ENCODE measurements at places on chromosomes 11 and 22.

DNA sequence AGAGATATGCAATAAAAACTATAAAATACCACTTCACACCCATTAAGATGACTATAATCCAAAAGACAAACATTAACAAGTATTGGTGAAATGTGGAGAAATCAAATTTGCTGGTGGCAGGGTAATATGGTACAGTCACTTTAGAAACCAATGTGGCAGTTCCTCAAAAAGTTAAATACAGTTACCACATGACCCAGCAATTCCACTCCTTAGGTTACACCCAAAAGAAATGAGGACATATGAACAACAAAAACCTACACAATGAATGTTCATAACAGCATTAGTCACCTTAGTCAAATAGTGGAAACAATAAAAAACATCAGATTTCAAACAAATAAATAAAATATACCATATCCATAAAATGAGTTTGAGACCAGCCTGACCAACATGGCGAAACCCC, 52.6 kb downstream of the RDX start:
- no peak for DNase-seq

DNA sequence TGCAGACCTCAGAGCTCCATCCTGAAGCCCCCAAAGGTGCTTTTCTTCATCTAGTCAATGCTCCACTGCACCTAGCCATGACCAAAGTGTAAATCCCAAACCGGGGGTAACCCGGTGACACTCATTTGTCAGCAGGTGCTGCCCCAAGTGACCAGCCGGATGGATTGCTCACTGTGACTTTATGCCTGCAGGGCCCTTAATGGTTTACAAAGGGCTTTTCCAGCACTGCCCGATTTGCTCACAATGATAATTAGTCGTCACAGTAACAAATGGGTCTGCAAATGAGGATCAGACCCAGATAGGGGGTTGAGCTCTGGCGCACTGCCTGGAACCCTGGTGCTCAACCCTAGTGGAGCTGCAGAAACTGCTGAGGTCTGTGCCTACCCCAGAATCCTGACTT, 45.7 kb upstream of the CD5 start:
- DNase-seq: no peak

DNA sequence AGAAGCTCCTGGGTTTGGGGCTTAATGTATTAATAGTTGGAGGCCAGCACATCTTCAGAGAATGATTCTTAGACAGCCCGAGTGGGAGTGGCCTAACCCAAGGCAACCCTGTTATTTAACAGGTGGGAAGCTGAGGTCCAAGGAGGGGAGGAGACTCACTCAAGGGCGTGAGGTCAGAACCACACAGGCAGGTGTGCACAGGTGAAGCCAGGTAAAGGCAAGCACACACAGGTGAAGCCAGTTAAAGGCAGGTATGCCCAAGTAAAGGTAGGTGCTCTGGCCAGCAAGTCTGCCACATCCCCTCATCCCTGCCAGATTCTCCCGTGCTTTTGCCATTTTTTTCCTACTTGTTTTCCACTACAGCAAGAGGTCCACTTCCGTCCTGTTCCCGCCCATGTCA, 2.9 kb upstream of the SHANK2 start:
- no peak for DNase-seq

DNA sequence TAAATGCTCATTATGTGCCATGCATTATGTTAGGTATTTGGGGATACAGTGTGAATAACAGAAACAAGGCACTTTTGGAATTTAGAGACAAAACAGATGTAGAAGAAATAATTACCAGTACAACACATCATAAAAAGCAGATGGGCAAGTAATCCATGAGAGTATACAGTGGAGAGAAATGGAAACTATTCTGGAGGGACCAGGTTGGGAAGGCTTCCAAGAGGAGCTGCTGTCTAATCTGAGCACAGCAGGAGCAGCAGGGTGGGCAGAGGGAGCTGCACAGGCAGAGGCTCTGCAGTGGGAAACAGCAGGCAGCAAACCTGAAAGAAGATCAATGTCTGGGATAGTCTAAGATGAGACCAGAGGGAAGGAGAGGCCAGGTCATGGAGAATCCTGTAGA, 268.7 kb upstream of the CCDC90B start:
- DNase-seq: no peak

DNA sequence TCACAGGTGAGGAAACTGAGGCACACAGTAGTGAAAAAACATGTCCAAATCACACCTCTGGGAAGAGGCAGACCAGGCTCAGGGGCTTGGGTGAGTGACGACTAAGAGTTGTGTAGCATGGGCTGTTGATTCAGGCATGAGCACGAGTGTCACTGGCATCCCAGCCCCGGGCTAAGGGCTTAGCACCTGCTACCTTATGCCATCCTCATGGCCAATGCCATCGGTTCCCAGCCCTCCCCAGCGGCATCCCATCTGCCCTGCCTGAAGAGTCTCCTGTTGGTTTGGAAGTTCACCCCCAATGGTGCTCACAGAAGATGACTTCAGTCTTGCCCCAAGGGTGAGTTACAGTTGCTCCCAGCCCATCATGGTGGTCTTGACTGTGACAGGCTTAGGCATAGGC, 22.4 kb downstream of the MB start:
- DNase-seq: no peak

DNA sequence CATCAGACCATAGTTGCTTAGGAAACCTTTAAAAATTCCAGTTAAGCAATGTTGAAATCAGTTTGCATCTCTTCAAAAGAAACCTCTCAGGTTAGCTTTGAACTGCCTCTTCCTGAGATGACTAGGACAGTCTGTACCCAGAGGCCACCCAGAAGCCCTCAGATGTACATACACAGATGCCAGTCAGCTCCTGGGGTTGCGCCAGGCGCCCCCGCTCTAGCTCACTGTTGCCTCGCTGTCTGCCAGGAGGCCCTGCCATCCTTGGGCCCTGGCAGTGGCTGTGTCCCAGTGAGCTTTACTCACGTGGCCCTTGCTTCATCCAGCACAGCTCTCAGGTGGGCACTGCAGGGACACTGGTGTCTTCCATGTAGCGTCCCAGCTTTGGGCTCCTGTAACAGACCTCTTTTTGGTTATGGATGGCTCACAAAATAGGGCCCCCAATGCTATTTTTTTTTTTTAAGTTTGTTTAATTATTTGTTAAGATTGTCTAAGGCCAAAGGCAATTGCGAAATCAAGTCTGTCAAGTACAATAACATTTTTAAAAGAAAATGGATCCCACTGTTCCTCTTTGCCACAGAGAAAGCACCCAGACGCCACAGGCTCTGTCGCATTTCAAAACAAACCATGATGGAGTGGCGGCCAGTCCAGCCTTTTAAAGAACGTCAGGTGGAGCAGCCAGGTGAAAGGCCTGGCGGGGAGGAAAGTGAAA, 73.4 kb downstream of the NCAPD3 start:
- DNase-seq: no peak
